ENCODE measurements at places on chromosomes 12 and 14. TPM values are rescaled to one million over a fixed set of nuclear protein-coding genes. Genes with fewer than 3 reads are reported as not detected.

Gene E2F7
- 16.6 TPM for total RNA-seq

Gene RBM25
- 22.5 TPM for total RNA-seq

Gene KRT8
- total RNA-seq: 20.7 TPM

Gene CLEC14A
- total RNA-seq: not detected

Gene NCKAP5L
- total RNA-seq: 4.9 TPM

Gene NANOG
- not detected for total RNA-seq

DNA sequence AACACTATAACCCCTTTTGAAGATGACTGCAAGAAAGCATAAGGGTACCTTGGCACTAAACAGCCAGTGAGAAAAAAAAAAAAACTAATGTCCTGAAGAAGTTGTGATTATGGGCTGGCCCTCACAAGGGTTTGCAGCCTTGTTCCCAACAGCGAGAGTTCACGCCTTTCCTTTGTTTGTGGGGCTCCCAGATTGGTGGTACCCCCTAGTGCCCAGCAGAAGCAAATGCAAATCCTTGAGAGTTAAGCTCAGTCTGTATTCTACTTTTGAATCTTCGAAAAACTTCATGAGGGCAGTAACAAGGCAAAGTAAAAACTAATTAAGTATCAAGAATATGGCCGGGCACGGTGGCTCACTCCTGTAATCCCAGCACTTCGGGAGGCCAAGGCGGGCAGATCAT is 238.9 kb upstream of the LMO3 start:
- peak; percentile 20 for DNase-seq

- DNase-seq: peak; percentile 51
Observed at GRCh38 chr12:65822732-65823512, 1.4 kb upstream of the HMGA2 start.

- no peak for DNase-seq
Observed at GRCh38 chr12:69682110-69682755, 16.9 kb downstream of the BEST3 start.

GRCh38 chr12:11717519-11717961 is 68.1 kb downstream of the ETV6 start:
- no peak for DNase-seq

DNA sequence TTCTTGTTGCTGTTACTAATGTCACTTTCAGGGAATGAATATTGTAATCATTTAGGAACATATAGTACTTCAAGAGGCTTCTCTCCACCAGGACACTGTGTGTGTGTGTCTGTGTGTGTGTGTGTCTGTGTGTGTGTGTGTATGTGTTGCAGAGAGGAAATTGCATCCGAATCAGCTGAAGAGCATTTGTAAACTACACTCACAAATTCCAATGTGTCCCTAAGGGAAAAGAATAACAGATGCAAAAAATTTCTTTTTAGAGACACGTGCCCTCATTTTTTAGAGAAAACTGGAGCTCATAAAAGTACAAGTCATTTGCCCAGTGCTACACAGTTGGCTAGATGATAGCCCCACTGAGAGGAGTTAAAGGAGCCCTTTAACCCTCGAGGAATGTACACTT is 168.8 kb downstream of the ANO4 start:
- DNase-seq: no peak

- DNase-seq: no peak
Observed at GRCh38 chr12:2333491-2334195, 280.9 kb downstream of the CACNA1C start.

- no peak for DNase-seq
Observed at GRCh38 chr12:47534695-47535094, 171.1 kb downstream of the RPAP3 start.

DNA sequence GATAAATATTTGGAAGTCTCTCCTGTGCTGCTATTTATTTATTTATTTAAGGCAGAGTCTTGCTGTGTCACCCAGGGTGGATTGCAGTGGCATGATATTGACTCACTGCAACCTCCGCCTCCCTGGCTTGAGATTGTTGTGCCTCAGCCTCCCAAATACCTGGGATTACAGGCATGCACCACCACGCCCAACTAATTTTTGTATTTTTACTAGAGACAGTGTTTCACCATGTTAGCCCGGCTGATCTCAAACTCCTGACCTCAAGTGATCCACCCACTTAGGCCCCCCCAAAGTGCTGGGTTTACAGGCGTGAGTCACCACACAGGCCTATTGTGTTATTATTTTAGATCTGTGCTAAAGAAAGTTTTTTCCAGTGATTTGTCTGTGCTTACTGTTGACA is 225.2 kb downstream of the CCER1 start:
- DNase-seq: peak; percentile 28

DNA sequence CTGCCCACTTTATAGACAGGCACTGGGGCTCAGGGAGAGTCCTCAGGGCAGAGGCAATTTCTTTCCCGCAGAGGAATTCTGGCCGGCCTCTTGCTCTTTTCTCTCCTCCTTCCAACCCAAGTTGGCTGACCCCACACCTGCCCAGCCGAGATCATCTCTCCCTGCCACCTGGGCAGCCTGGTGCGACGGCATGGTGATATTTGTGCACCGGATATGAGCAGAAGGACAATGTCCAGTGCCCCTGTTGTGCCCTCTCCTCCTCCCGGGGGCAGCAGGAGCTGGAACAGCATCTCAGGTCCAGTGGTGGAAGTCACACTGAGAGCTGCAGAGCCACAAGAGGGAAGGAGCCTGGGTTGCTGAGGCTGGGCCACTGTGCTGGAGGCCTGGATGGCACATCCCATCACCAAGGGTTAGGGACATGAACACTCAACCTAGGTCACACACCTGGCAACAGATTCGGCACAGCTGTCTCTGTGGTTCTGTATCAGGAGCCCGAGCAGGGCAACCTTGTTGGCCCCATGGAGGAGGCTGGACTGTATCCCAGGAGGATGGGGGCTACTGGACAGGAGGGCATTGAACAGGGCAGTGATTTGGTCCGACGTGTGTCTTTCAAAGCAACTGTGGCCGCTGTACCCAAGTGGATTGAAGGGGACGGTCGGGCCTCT is 57.7 kb upstream of the DIO3 start:
- DNase-seq: no peak

Data from H4 (cell line).